ENCODE measurements at places on chromosomes 2 and 18.

DNA sequence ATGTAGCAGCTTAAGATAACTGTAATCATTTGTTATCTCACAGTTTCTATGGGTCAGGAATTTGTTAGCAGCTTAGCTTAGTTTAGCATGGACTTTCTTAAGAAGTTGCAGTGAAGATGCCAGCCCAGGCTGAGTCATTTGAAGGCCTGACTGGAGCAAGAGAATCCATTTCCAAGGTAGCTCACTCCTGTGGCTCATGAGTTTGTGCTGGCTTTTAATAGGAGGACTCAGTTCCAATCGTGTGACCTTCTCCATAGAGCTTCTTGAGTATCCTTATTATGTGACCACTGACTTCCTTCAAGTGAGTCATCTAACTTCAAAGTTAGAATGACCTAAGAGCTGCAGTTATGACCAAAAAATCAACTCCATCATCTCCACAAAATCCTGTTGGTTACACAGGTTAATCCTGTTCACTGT lies 1.4 kb downstream of the GPATCH11 start:
- no peak for DNase-seq

GRCh38 chr2:43071599-43072550 lies 154.5 kb downstream of the ZFP36L2 start:
- no peak for DNase-seq

DNA sequence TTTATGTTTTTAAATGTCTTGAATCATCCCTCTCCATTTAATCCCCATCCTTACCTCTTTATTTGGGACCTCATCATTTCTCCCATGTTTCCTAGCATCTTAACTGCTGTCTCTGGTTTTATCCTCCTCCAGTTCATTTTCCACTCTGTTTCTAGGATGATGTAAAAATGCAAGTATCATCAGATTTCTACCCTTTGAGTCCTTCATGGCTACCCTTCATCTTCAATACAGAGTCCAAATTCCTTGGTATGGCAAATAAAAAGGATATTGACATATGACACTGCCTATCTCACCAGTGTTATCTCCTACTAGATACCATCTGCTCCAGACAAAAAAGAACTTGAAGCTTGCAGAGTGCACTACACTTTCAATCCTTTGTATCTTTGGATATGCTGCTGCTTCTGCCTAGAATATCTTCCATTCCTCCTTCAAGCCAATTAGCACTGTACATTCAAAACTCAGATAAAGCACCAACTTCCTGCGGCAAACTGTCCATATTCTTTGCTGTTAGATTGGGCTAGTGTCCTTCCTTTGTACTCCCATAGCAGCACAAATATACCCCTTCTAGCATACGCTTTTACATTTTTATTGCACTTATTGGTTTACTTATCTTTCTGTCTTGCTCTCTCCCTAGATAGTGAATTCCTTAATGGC lies 24.6 kb upstream of the TLK1 start:
- DNase-seq, result no peak

DNA sequence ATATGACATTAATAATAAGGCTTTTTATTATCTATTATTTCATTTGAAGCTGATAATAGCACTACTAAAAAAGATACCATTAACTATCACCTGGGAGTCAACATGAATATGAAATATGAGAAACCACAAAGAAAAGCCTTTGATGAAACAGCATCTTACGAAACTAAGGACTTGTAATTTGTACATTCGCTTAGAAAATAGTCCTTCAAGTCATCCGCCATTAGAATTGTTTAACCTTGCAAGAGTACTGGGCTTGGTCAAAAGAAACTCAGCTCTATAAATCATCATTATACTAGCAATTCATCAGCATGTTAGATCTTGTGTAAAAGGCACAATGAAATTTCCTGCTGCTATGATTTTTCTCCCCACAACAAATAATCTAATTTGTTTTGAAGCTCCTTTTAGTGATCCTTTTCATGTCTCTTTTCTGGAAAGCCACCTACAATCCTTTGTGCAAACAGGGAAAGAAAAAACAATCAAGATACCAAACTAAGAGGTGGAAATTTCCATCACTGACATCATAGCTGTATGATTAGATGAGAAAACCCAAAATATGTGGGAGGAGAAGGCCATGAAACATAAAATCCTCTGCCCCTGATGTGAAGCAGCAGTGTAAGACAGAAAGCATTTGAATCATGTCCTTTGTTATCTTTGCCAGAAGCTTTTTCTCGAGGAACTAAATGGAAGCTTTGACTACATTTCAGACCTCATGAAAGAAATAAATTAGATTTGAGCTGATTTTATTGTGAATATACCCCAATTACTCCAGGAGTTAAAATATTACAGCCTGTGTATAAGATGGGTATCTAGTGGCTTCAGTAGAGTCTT lies 31.2 kb downstream of the SCN9A start:
- no peak for DNase-seq

GRCh38 chr2:23518481-23519333 lies 133.7 kb downstream of the KLHL29 start:
- no peak for DNase-seq

DNA sequence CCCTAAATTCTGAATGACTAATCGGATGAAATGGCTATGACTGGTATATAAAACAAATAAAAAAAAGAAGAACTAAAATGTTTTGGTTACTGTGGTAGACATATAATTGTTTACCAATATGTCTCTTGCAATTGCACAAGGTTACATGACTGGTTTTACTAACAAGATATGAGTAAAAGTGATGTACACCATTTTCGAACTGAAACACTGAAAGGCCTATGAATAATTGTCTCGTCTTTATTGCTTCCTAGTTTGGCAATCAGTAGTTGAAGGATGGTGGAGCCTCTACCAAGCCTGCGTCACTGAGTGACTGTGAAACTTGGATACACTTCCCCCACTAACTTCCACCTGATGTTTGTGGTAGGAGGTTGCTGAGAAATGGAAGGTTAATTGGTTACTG lies 16.5 kb downstream of the CDH19 start:
- DNase-seq, result no peak

DNA sequence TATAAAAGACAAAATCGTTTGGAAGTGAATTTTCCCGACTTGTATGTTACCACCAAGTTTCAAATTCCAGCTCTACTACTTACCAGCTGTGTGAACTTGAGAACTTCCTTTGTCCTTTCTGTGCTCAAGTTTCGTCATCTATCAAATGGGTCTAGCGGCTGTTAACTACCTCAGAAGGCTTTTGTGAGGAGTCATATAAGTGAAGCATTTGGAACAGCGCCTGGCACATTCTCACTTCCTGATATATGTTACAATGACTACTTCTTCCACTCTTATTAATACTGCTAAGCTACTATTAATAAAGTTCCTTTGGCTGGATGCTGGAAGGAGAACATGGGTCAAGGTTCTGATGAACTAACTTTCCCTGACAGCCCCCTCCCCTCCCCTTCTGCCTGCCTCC lies 104.5 kb downstream of the MEIS1 start:
- DNase-seq, result no peak

- DNase-seq, result no peak
These were observed 96.4 kb upstream of the ATL2 start for GRCh38 chr2:38473333-38474005.

DNA sequence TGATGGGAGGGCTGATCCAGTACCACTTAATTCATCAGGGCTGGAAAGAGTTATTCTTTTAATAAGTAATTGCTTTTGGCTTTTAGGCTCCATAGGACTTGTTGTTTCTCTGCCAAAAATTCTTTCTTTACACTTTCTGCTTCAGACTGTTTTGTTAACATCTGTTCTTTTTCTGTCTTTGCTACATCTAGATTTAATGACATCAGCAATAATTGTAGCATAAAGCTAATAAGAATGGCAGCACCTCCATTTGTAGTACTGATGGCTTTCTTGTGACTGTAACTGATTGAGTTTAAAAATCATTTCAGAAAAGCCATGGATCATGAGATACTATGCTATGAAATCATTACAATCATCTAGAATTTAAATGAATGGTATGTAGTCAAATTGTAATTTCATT lies 46.4 kb upstream of the ACKR3 start:
- no peak for DNase-seq

DNA sequence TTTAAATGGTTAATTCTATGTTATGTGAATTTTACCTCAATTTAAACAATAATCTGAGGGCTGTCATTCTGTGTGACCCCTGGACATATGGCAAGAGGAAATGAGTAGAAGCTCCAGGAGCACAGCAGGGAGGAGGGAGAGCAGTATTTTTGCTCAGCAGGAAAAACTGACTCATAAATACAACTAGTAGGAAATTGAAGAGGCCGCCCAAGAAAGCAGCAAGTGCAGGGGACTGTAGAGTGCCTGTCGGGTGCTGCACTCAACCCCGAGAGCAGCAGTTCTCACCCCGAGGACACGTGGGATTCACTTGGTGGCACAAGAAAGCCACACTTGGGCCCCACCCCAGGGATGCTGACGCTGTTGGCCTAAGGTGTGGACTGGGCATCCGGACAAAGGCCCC lies 60.8 kb downstream of the NPAS2 start:
- no peak for DNase-seq

GRCh38 chr2:3277748-3278520 lies 99.7 kb downstream of the EIPR1 start:
- no peak for DNase-seq

GRCh38 chr2:65530547-65531320 lies 98.3 kb upstream of the SPRED2 start:
- DNase-seq, result no peak

GRCh38 chr2:48397281-48397680 lies 132.7 kb upstream of the STON1 start:
- DNase-seq, result no peak

- DNase-seq, result no peak
These were observed 255.5 kb downstream of the RNF152 start for GRCh38 chr18:61637319-61637718.

DNA sequence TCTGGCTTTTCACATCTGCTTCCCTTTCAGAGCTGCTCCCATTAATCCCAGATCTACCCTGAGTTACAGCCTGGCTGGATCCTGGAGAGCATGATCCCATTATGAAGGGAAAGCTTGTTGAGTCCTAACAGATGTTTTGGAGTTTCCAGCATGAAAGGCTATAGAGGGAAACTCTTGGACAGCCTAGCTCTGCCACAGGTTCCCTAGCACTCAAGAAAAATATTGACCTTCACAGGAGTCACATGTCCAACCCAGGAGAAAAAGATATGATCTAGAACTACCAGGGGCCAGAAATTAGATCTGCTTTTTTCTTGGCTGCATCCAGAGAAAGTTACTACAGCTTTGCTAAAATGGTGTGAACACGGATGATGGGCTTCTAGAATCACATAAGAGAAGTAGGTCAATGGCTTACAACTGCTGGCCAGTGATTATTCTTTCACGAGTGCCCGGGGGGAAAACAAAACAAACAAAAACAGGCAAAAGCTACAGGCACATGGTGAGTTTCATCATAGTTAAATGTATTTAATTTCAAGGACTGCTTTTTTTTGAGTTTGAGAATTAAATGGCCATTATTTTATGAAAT lies 15.9 kb downstream of the CCDC93 start:
- no peak for DNase-seq

DNA sequence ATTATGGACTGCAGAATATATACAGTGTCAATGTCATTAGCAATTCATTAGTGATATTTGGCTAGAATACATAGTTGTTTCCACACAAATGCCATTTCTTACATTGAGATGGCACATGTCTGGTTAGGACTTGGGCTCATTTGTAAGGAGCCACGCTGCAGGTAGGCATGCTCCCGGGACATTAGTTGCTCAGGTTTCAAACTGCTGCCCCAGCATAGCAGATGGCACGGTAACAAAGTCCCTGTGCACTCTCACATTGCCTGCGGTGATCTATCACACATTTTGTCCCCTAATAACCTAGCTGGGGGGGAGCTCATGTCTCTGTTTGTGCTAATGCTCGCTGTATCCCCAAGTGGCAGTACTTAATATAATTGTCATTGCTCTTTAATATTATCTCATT lies 185.1 kb downstream of the NEDD4L start:
- DNase-seq, result no peak

DNA sequence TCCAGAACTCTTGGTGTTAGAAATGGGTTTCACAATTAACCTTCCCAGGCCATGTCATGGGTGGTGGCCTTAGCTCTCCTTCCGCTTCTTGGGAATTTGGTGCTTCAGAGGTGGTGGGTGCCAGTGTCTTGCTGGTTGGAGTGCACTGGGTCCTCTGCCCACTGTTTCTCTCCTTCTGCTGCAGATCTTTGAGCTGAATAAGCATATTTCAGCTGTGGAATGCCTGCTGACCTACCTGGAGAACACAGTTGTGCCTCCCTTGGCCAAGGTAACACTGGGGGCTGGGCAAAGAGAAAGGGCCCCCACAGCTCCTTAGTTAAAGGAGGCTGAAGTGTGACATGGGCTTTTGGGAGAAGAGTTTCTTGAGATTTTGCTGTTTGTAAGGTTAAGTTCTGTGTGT lies 32.0 kb upstream of the PRLH start:
- no peak for DNase-seq

DNA sequence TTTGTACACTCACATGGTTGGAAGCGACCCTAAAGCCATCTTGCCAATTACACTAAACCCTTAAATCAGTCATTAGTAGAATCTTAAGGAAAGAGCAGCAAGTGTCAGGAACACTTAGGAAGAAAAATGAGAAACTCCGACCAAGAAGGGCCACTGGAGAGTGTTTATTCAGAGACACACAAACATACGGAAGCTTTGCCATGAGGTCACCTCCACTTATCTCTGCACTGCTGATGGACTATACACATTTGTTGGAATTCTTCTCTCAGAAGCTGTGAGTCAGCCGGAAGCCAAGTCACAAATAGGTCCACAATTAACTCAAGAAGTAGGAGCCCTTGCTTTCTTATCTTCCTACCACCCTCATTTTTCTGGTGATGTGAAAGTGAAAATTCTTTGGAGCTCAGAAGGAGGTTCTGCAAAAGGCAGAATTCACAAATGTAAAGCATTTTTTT lies 21.6 kb downstream of the BMP10 start:
- DNase-seq, result no peak

DNA sequence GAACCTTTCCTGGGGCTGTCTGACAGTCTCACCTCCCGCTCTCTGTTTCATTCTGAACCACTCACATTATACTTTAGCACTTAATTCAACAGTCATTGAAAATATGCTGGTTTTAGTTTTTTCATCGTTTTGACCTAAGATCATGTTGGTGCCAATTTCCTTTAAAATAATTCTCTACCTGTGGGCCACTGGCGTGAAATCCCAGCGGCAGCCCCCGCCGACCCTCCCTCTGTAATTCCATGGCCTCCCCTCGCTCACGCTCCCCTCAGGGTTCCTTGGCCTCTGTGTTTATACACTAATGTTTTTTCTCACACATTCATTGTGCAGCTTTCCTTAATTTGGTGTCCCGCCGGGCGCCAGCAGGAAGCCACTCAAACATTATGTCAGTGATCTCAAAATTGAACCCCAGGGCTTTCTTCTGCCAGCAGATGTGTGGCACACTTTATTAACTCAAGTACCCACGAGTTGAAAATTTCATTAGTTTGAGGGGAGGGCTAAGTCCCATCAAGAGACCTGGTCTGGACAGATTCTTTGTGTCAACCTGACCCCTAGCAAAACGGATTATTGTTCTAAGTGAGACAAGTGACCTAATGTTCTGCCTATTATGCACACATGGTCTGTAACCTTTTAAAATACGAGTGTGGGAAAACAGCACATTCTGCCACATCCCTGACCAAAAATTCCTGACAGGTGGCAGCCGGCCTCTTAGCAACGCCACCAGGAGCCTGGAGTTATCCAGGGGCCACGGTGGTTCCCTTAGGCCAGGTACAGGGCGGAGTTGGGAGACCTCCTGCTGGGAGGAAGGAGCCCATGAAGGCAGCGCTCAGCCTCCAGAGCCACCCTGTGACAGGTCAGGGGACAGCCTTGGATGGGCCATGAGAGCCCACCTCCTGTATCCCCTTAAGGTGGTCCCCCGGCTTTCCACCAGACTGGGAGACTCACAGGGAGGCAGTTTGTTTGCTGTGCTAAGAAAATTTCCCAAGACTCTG lies 53.1 kb downstream of the APOB start:
- DNase-seq, result no peak

Data from activated naive CD8-positive, alpha-beta T cell treated with anti-CD3 and anti-CD28 coated beads for 36 hours (primary cell).